ENCODE measurements at places on chromosomes 1 and 21.

DNA sequence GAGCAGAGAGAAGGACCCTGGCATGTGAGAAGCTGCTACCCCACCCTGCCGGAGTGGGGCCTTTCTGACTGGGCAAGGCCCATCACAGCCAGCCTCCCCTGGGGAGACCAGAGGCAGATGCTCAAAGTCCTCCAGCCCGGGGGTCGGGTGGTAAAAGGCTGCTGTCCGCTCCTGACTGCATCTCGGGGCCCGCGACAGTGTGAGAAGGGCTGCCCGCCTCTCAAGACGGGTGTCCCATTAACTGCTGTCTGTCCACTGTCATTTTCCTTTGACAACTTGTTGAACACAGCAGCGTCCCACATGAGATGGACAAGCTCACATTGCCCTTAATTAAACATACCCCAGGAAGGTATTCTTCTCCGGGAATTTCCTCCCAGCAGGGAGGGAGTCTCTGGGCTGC lies 91.4 kb upstream of the ARHGEF16 start:
- no peak for DNase-seq

GRCh38 chr1:64543831-64544230 lies 73.9 kb downstream of the CACHD1 start:
- no peak for DNase-seq

DNA sequence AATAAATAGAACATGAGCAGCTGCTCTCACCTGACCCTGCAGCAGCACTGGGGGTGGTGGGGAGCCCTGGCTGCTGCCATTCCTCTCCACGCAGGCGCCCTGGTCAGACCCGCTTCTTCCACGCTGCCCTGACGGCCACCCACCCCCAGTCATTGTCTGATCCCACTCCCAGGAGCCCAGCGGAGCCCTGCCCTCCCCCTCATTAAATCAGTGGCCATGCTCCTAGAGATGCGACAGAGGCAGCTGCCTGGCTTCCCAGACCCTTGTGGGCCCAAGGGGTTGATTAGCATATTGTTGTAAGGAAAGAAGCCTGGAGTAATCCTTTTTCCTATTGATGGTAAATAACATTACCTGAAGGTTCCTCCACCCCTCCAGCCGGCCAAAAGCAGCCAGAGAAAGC lies 301.5 kb downstream of the RRAGC start:
- DNase-seq = no peak

GRCh38 chr1:30145723-30146303 lies 577.6 kb downstream of the MATN1 start:
- no peak for DNase-seq

DNA sequence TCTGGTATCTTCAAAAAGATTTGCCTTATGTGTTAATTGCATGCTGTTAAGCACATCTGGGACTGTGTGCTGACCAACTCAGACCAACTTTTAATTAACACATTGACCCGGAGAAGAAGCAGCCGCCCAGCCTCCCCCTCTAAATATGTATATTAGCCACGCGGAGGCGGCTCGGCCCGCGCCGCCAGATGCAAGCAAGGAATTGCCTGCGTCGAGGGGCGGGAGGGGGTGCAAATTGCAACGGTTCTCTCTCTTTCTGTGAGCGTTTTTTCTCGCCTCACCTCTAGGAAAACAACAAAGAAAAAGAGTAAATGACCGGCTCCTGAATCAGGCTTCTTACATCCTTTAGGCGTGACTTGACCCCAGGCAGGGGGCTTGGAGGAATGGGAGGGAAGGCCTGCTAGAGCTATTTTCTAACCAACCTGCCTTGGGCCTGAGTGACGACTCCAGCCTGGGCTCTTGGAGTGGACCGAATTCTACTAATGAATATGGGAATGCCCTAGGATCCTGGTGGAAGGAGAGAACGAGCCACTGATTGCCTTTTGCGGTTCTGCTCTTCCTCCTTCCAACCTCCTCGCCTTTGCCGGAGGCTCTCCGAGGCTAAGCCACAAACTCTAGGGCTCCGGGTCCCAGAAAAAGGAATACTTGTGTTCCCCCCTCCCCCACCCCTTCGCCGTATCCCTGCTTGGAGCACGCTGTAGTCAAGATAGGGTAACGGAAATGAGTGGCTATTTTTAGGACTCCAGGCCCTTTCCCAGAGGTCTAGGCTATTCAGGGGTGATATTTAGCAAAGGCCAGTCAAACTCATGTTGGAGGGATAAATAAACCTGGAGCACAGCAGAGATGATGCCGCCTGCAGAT lies 417.0 kb upstream of the ESRRG start:
- no peak for DNase-seq

DNA sequence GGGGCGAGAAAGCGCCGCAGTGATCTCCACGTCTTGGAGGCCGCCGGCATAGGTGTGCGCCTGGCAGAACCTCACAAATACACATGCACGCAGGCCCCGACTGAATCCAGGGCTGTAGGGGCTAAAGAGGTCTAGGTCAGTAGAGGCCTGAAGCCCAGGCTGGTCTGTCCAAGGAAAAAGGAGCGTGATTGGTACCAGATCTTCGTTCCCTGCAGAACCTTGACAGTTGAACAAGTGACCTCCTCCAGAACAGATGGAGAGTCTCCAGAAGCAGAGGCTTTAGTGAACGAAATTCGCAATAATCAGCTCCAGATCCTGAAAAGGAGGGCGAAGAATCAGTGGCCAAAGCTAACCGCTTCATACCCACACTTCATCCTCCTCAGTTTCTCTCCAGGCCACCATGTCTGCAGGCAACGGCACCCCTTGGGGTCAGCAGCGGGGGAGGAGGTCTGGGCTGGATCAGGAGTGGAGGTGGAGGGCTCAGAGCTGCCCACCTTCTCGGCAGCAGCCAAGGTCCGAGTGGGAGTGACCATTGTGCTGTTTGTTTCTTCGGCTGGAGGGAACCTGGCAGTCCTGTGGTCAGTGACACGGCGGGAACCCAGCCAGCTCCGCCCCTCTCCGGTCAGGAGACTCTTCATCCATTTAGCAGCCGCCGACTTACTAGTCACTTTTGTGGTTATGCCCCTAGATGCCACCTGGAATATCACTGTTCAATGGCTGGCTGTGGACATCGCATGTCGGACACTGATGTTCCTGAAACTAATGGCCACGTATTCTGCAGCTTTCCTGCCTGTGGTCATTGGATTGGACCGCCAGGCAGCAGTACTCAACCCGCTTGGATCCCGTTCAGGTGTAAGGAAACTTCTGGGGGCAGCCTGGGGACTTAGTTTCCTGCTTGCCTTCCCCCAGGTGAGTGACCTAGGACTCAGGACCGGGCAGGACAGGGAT lies 749 bp upstream of the PEX11B start:
- no peak for DNase-seq

DNA sequence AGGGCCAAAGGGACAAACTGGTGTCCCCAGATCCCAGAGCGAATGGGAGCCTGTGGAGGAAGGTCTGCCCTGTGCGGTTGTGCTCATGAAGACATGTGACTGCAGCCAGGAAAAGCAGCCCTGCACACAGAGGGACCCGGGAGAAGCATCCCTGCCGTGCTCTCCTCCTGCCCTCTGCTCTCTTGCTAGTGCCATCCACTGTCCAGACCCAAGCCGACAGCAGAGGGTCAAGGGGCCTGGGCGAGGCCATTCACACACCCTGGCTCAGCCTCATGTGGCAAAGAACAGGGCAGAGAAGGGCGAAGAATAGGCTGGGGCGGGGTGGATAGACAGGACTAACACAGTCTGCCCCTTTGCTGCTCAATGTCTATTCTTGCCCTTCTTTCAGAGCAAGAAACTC lies 17.4 kb downstream of the DMRTB1 start:
- no peak for DNase-seq

GRCh38 chr1:60831780-60832179 lies 250.6 kb upstream of the NFIA start:
- DNase-seq = no peak

GRCh38 chr1:248913933-248914332 lies 7.9 kb downstream of the PGBD2 start:
- DNase-seq = no peak

- DNase-seq = no peak
Observed at GRCh38 chr1:28162151-28162550, 14.3 kb downstream of the PTAFR start.

DNA sequence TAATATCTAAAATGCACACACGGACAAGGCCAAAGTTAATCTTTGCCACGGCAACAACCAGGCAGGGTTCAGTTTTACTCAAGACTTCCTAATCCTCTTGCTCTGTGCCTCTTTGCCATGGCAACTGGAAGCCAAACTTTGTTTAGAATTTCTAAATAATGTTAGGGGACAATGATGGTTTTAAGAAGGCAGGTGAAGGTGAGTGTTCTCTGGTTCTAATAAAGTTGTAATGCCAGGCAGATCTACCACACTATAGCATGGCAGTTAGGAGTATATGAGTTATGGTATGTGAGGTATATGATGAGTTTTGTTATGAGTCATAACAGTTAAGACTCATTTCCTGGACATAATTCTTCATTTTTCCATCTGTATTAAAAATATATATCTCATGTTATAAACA lies 2.7 kb downstream of the PTPRC start:
- no peak for DNase-seq

GRCh38 chr21:44838039-44838895 lies 20.4 kb upstream of the SUMO3 start:
- no peak for DNase-seq

- no peak for DNase-seq
Observed at GRCh38 chr1:158180741-158181576, at the start of gene CD1D. Gene CD1D (plus strand): TSS chr1:158180895. CDS start chr1:158181102, 207 bp downstream.

- DNase-seq = no peak
Observed at GRCh38 chr1:61591351-61591750, 133.6 kb downstream of the TM2D1 start.

- DNase-seq = no peak
Observed at GRCh38 chr1:162019006-162019405, 4.7 kb downstream of the OLFML2B start.

DNA sequence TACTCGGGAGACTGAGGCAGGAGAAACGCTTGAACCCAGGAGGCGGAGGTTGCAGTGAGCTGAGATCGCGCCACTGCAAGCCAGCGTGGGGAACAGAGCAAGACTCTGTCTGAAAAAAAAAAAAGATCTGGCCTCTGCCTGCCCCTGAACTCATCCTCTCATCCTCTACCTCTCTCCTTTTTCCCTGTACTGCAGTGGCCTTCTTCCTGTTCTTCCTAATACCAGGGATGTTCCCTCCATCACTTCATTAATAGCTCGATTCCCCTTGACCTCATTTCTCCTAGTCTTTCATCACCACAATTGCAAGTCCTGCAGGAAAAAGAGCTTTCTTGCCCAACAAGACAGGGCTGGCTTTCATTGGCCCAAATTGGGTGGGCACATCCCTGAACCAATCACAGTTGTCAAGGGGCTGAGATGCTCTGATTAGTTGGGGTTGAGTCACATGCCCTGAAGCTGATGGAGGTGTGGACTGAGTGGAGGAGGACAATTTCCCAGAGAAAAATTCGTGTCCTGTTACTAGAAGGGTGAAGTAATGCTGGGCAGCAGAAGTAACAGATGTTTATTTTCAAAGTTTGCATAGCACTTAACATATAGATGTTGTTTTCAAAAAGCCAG lies 86.8 kb upstream of the PUM1 start:
- no peak for DNase-seq

GRCh38 chr21:44505673-44506278 lies 34.2 kb downstream of the KRTAP10-1 start:
- no peak for DNase-seq

GRCh38 chr1:234772345-234773147 lies 162.6 kb upstream of the IRF2BP2 start:
- DNase-seq = peak; percentile 91

Measured in activated CD4-positive, alpha-beta T cell treated with anti-CD3 and anti-CD28 coated beads, Interleukin-2, amount 50 U/mL, for 24 hours (primary cell).